ENCODE measurements at places on chromosomes 7 and 10.

GRCh38 chr7:158572000-158572828 lies 15.4 kb downstream of the PTPRN2 start:
- no peak for DNase-seq

- DNase-seq, result no peak
Measured at GRCh38 chr10:58475322-58476277, 37.1 kb upstream of the BICC1 start.

GRCh38 chr7:155795401-155795800 lies 16.9 kb downstream of the SHH start:
- no peak for DNase-seq

GRCh38 chr7:150476285-150476684 lies 25.9 kb downstream of the GIMAP8 start:
- DNase-seq, result no peak

DNA sequence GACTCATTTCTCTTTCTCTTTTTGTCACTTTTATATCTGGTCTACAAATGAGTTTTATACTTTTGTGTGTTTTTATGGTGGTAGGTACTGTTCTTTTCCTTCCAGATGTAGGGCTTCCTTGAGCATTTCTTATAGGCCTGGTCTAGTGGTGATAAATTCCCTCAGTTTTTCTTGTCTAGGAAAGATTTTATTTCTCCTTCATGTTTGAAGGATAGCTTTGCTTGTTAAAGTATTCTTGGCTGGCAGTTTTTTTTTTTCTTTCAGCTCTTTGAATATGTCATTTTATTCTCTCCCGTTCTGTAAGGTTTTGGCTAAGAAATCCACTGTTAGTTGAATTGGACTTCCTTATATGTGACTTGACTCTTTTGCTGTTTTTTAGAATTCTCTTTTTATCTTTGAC lies 292.7 kb downstream of the RPS24 start:
- DNase-seq, result no peak

DNA sequence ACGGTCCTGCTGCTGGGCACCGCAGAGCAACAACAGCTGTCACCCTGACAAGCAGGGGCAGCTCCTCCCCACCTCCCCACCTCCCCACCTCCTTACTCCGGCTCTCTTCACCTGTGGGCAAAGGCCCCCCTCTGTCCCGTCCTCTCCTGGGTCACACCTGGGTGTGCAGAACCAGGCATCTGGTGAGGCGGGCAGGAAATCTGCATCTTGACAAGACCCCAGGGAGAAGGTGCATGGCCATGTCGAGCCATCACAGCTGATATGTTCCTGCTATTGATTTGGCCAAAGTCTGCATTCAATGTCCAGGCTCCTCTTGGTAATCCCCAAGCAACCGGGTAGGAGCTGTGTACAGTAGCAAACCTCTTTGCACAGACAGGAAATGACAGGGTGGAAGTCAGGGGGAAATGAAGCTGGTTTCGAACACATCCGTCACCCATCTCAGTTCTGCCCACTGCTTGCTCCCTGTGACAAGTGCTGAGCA lies 554.2 kb downstream of the DNAJB6 start:
- no peak for DNase-seq

- no peak for DNase-seq
Measured at GRCh38 chr10:25797888-25798429, 136.1 kb upstream of the MYO3A start.

DNA sequence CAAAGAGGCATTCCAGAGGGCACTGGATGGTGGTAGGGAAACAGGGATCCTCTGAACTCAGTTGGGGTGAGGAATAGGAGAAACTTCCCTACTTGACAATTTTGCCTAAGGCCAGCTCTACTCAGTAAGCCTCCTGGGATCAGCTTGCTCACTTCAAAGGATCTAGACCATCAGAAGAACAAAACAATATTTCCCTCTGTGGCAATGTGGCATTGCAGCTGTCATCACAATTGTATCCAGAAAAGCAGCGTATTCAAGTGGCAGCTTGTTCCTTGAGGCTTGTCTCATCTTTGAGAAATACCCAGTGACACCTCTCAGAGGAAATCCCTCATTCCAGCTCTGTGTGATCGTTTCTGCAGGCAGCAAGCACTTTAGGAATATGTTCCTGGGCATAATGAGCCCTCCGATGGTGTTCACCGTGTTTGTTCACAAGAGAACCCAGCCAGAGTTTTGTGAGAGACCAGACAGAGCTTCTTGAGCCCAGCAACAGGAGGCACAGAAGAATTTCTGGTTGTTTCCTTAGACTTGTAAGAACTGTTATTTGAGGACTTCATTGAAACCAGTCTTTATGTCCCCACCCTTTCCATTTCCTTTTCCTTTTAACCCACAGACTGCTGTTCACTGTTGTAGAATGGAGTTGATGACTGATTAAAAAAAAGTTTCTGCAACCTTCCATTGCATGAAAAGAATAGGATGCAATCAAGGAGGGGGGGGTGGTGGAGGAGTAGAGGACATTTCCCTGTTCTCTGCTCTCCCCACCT lies 747.3 kb downstream of the LRMDA start:
- no peak for DNase-seq

DNA sequence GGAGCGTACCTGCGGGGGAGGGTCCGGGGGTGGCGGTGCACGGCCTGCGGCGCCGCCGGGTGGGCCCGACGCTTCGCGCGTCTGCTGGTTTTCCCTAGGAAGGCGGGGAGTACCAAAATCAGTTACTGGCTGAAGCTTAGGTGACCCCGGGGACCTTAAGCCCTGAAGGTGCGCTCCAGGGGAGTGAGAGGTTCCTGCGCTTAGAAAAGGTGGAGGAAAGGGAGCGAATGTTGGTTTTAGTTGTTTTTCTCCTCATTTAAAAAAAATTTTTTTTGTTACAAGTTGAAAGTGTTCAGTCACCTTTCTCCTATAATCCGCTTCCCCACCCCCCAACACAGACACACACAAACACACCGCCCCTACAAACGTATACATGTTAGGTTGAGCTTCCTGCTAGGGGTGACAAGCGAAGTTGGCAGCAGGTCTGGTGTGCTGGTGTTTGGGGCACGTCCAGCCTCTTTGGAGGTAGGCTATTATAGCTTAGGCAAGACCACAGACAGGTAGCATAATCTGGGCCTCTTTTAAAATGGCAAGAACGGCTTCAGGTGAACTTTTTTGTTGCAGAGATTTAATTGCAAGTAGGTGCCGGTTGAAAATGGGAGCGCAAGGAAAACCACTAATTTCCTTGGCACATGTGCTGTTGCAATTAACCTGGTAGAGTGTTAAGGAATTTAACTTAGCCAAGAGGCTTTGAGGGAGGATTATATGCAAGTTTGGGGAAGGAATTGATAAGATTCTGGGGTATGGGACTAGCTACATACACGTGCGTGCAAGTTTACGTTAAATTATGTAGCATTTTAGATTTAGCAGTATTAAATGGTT lies 945 bp downstream of the ADD3 start:
- DNase-seq, result no peak

GRCh38 chr7:98760201-98760651 lies 109.6 kb downstream of the TMEM130 start:
- DNase-seq, result no peak

DNA sequence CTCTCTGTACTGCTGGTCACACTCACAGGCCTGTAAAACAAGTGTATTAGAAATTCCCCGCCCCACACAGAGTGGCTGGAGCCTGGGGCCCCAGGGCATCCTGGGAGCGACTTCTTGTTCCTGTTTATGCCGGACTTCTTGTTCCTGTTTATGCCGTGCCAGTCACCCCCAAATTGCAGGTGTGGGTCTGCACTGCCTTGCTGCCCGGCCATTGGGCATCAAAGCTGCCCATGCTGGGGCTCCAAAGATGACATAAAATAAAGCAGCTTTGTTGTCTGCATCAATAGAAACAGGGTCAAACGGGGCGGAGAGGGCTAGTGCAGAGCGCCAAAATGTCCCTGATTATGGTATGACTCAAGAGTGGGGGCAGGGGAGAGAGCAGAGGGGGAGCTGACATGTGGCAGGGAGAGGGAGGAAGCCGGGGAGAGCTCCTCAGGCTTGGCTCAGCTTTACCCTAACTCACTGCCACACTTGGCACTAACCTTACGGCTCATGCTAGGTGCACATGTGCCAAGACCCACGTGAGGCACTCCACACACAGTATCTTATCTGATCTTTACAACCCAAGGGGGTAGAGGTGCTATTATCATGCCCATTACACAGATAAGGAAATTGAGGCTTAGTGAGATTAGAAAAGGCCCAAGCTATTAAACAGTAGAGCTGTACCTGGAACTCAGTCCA lies 98.4 kb downstream of the PIP4K2A start:
- no peak for DNase-seq

- DNase-seq, result no peak
Measured at GRCh38 chr10:118851062-118852035, 96.6 kb upstream of the CACUL1 start.

- no peak for DNase-seq
Measured at GRCh38 chr10:58086144-58086762, 181.4 kb downstream of the IPMK start.

DNA sequence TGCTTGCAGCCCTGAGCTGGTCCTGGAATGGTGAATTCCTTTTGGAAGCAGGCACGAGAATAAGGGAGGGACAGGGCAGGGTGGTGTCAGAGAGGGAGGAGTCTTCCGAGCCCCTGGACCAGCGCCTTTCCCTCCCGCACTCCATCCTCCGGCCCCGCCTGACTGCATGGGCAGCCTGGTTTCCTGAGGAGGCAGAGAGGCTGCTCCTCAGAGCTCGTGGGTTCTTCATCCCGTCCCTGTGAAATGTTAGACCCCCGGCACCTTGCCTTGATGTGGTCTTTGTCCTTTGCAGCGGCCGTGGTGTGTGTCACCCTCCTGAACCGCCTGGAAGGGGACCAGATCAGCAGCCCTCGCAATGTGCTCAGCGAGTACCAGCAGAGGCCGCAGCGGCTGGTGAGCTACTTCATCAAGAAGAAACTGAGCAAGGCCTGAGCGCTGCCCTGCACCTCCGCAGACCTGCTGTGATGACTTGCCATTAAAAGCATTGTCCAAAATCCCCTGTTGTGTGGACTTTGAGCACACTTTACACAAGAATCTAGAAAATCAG lies 18.9 kb downstream of the UPP1 start:
- no peak for DNase-seq

- no peak for DNase-seq
Measured at GRCh38 chr10:35774109-35774508, 132.0 kb upstream of the FZD8 start.

DNA sequence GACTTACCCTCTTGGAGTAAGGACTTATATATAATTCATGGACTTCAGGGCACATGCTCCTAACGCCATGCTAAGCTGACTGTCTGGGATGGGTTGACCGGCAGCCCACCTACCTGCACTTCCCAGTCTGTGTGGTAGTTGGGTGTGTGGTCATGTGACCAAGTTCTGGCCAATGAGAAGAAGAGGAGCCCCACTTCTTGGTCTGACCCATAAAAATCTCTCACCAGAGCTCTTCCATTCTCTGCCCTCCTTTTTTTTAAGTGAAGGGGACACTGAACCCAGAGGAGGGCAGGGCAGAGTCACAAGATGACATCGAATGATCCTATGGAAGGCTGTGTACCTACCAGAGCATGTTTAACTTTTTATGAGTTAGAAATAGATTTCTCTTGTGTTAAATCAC lies 370.1 kb downstream of the FRMD4A start:
- no peak for DNase-seq

DNA sequence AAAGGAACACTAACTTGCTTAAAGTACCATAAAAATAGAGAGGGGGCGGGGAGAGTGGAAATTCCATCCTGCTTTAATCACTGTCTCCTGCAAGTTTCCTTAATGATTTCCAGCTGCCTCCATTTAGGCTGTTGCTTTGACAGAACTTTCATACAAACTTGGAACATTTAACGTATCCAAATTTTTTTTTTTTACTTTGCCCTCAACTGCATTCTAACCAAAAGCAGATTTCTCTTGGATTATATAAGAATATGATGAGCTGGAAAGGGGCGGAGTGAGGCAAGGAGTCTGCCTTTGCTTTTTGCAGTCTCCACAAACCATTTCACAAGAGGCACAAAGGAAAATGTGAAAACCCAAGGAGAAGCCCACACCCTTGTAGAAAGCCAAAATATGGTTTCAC lies 46.6 kb upstream of the COL1A2 start:
- no peak for DNase-seq

DNA sequence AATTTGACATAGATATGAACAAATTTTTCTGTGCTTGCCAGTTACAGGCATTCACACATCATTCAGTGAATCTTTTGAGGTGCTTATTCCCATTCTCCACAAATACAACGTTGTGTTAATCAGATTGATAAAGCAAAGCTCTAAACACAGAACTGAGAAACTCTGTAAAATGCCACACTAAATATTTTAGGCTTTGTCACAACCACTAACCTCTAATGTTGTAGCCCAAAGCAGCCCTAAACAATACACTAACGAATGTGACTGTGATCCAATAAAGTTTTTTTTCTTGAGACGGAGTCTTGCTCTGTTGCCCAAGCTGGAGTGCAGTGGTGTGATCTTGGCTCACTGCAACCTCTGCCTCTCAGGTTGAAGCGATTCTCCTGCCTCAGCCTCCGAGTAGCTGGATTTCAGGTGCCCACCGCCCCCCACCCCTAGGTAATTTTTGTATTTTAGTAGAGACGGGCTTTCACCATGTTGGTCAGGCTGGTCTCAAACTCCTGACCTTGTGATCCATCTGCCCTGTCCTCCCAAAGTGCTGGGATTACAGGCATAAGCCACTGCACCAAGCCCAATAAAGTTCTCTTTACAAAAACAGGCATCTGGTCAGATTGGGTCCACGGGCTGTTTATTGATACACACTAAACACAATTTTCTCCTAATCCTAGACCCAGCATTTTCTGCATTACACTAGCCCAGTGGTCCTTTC lies 6.9 kb downstream of the CYCS start:
- no peak for DNase-seq

DNA sequence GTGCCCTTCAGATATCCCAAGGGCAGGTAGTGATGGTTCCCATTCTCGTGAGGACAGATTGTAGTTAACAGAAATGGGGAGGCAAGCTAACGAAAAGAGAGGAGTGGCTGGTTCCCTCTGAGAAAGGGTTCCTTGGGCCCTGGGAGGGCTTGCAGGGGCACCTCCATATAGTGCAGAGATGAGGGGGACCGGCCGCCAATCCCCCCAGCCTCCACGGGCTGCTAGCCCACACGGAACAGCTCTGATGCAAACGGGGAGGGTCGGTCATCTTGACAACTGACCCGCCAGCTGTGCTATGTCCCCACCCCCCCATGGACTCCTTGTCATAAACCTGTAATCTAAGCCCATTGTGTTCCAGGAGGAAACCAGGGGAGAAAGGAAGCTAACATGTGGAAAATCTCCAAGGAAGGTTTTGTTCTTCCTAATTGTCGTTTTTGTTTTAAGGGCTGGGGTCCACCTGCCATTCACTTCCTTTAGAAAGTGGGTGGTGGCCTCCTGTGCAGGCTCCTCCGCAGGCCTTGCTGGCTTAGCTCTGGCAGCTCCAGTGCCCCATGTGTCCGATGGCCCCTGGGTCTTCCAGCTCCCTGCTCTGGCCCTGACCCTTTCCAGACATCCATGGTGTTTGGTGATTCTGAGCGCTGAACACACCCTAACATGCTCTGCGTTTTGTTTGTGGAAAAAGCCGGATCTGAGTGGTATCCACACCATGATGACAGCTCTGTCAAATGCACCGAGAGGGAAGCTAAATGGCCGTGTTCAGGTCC lies 15.9 kb downstream of the ADCY1 start:
- no peak for DNase-seq
